Iris pigment epithelial cell (primary cell): ENCODE measurements at places on chromosomes 6 and 20.

DNA sequence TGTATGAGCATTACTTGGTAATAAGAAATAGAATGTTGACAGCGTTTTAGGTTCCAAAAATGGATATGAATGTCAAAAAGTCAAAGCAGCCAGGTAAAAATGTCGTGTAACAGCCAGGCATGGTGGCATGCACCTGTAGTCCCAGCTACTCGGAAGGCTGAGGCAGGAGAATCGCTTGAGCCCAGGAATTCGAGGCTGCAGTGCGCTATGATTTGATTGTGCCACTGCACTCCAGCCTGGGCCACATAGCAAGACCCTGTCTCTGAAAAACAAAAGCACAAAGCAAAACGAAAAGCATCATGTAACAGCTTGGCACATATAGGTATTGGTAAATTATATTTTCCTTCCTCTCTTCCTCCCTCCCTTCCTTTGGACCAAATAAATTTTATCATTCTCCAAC, 16.2 kb upstream of the FOXP4 start:
- no peak for DNase-seq

- no peak for DNase-seq
Measured at GRCh38 chr20:36951979-36952738, 651 bp upstream of the SAMHD1 start.

DNA sequence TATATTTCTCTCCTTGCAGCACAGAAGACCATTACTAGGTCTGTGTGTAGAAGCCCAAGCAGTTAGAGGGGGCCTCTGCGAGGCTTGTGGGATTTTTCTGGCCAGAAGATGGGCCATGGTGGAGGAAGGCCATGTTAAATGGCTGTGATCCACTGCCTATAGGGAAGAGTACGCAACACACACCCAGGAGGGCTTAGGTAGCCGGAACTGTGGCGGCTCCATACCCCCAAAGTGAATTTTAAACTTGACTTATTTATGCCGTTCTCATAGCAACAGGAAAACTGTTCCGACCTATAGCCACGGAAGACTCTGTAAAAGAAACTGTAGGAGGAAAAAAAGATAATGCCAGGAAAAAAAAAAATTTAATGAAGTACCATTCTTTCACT, 69.5 kb downstream of the SLX4IP start:
- DNase-seq: no peak

- DNase-seq: peak; percentile 62
Measured at GRCh38 chr20:38075161-38075998, 41.8 kb downstream of the RPRD1B start.

DNA sequence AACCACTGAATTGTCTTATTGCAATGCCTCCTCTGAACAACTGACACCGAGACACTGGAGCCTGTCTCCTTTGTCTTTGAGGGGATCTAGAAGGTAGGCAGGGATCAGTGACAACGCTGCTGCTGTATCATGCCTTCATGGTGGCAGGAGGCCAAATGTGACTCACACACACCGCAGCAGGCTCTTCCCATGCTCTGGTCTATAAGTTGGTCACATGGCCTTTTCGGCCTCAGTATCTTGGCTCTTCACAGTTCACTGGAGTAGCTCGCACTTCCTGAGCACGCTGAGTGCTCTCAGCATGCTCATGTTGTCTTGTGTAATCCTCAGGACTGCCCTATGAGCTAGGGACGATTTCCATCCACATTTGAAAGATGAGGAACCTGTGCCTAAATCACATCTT, 167.4 kb upstream of the PCSK2 start:
- DNase-seq: peak; percentile 12

DNA sequence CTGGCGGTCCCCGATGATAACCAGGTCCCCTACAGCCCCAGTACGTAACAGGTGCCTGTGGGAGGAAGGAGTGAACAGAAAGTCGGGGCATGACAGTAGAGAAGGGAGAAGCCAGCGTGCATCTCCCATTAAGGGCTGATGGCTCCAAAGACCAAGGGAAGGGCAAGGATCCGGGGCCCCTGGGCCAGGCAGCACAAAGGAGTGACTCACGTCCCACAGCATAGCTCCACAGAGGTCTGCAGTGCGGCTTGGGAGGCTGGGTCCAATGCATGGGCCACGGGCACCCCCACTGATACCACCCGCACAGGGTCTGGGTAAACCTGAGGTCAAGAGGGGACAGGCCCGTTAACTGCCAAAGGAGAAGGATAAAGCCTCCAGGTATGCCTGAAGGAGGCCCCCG, 10.3 kb downstream of the AARS2 start:
- DNase-seq: no peak

- no peak for DNase-seq
Measured at GRCh38 chr6:16109659-16110305, 19.1 kb upstream of the MYLIP start.

GRCh38 chr6:140541288-140541687, 1166.8 kb upstream of the CITED2 start:
- DNase-seq: peak; percentile 42

GRCh38 chr6:124775121-124775520, 187.1 kb upstream of the RNF217 start:
- no peak for DNase-seq

- no peak for DNase-seq
Measured at GRCh38 chr6:125562156-125562555, 187.3 kb upstream of the HEY2 start.

GRCh38 chr6:121849477-121849876, 414.0 kb downstream of the GJA1 start:
- peak; percentile 75 for DNase-seq

DNA sequence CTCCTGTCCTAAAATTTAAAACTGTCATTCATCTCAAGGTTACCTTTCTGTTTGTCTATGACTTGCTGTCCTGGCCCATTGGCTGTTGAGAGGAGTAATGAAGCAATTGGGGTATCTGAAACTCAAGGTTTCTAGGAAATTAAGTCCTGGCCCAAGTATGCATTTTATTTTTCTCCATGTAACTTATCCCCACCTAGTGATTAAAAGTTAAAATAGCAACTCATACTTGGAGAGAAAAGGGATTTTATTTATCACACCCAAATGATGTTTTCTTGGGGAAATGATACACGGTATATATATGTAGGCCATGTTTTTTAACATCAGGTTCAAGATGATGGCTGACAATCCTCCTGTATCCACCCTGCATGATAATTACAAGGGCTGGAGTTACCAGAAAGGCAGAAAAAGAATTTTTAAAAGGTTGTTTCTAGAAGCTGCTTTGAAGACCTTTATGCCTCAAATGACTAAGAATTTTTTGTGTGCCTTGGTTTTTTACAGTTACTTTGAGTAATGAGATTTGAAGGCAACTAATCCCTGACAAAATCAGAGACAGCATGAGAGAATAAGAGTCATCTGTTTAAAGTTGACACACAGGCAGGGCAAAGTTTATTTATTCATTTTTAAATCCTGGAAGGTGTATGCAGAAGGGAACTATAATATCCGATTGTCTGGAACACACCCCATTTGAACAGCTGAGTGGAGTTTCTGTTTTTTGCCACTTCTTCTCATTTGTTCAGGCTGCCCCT, 28.9 kb upstream of the C6orf58 start:
- DNase-seq: peak; percentile 17

- no peak for DNase-seq
Measured at GRCh38 chr6:158758941-158759479, 60.2 kb downstream of the EZR start.

GRCh38 chr20:1185316-1185741, 548 bp upstream of the TMEM74B start:
- no peak for DNase-seq

DNA sequence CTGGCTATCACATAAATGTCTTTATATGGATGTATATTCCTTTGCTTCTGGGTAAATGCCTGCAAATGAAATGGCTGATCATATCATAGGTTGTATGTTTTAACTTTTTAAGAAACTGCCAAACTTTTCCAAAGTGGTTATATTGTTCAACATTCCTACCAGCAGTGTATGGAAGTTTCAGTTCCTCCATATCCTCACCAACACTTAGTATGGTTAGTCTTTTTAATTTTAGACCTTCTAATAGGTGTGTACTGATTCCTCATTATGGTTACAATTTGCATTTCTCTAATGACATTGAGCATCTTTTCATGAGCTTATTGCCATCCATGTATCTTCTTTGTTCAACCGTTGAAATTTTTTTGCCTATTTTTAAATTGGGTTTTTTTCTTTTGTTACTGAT, 155.4 kb downstream of the ZFAND3 start:
- DNase-seq: no peak

- DNase-seq: no peak
Measured at GRCh38 chr6:35036828-35037663, 104.1 kb downstream of the TCP11 start.

- peak; percentile 83 for DNase-seq
Measured at GRCh38 chr20:51640743-51641142, 98.2 kb upstream of the NFATC2 start.

- DNase-seq: no peak
Measured at GRCh38 chr6:156396791-156397418, 380.3 kb upstream of the ARID1B start.

DNA sequence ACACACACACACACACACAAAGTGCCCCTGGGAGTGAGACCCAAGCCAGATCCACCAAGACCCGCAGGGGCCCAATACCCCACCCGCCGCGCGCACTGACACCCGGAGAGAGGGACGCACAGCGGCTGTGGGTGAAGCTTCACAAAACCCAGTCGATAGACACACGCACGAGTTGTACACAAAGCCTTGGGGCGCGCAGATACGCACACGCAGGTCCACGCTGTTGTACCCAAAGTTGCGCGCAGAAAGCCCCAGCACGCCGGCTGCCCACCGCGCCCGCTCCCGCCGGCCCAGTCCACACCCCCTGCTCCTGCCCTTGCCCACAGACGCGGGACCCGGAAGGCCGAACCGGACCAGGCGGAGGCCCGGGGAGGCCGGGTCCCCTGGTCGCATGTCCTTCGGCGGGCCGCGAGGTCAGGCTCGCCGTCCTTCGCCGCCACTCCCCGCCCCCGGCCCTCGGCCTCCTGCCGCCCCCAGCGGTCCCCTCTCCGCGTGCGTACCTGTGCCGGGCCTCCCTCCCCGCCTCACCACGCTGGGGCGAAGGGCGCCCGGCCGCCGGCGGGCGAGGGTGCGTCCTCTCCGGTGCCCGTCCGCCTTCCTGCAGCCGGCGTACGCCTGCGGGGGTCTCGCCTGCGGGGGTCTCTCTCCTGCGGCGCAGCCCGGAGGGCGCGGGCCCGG, at the start of gene TMEM74B:
Gene TMEM74B, minus strand, starts transcription at position 344 of the 678 bp plus-strand sequence. CDS start 1,180 bp downstream, outside the sequence.
- DNase-seq: no peak

DNA sequence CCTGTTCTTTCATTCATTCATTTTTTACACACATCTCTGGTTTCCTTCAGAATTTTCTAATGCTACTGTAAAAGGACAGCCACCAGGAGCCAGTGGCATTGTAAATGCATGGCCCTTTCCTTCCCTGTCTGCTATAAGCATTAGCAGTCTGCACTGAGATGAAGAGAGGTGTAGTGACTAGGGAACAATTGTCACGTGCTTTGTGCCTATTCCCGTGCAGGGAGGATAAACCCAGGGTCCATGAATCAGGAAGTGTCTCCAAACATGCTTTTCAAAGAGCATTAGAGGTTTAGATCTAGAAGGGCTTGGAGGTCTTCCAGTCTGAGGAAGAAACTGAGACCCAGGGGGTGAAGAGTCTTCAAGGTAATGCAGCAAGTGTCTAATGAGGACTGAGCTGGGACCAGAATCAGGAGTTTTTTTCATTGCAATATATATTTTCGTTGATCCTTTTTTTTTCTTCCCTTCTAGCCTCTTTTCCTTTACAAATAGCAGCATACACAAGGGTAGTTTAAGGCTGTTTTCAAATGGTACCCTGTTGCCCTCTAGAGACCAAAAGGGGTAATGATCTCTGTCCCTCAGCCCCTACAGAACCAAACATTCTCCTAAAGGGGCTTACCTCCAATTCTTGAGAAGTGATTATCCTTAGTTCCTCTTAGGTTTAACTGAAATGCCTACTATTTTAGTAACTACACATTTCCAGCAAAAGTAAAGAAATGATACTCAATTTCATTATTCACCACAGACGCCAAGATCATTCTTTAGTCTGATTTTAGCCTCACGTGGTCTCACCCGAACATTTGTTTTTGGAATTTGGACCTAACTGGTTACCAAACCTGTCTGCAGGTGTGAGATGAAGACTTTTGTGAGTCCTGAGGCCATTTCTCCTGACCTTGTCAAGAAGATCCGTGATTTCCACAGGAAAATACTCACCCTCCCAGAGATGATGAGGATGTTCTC, 6.6 kb downstream of the TRIM15 start:
- peak; percentile 52 for DNase-seq

- peak; percentile 67 for DNase-seq
Measured at GRCh38 chr6:52647199-52647598, 23.7 kb upstream of the TMEM14A start.

DNA sequence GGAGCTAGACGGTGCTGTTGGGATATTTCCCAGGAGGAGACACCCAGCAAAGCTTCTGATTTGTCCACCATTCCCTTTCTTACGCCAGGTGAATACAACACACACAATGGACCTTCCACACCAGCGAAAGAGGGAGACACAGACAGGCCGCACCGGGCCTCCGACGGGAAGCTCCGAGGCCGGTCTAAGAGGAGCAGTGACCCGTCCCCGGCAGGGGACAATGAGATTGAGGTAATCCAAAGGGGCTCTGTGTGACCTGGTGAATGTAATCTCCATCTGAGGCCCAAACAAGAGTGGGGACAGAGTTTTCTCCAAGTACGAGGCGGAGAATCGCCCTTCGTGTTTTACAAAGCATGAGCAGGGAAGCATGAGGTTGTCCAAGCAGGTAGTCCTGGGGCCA, 194.5 kb downstream of the EYA2 start:
- DNase-seq: no peak
